ENCODE measurements at places on chromosomes 5 and 9. TPM values are rescaled to one million over a fixed set of nuclear protein-coding genes. Genes with fewer than 3 reads are reported as not detected.

- no peak for DNase-seq
These were observed 93.7 kb downstream of the SGCD start for GRCh38 chr5:156420665-156421064.

GRCh38 chr9:127578952-127579853, 32.9 kb upstream of the STXBP1 start:
- peak; percentile 89 for DNase-seq

LTC4S gene
- 5.4 TPM for total RNA-seq

DNA sequence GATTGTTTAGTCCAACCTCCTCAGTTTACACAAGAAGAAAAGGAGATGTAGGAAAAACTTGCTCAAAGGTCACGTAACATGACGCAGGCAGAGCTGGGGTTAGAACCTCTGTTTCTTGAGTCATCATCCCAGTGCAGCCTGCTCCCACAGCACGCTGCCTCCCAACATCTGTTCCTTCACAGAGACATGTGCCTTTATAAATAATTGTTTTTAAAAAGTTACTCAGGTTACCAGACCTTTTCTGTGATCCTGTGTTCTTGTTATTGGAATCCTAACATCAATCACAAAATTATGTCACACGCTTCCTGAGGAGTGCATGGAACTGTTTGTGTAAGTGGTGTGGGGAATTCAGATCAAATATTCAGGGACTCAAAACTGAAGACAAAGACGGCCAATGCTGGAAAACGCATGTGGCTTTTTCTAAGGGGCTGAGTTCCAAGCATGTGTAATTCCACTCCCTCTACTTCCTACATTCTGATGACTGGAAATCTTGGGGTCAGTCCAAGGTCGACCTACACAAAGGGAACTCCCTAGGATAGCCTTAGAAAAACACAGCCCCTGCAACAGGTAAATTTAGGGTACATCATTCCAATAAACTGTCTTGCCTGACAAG, 184.3 kb downstream of the TSSK1B start:
- DNase-seq = no peak

Data from colonic mucosa (tissue), 4 donors.